ENCODE measurements at places on chromosomes 16 and 17.

DNA sequence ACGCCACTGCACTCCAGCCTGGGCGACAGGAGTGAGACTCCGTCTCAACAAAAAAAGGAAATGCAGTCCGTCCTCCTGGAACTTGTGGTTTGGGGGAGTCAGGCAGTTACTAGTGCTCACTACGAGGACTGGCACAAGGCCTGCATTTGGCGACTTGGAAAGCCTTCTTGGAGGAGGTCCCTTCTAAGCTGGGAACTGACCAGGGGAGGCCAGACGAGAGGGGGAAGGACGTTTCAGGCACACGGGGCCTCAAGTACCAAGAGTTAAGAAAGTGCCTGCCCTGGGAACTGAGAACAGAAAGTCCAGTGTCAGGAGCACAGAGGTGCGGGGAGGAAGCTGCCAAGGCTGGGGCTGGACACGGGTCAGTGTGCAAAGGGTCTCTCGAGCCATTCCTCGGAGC lies 89.9 kb downstream of the ABR start:
- DNase-seq, result no peak

GRCh38 chr16:50244140-50244503 lies 22.2 kb upstream of the ADCY7 start:
- no peak for DNase-seq

GRCh38 chr17:35022536-35023063 lies 40.9 kb downstream of the RFFL start:
- peak; percentile 86 for DNase-seq

- no peak for DNase-seq
Observed at GRCh38 chr17:67635681-67636080, 82.1 kb upstream of the NOL11 start.

- no peak for DNase-seq
Observed at GRCh38 chr16:10169031-10169430, 13.2 kb downstream of the GRIN2A start.

DNA sequence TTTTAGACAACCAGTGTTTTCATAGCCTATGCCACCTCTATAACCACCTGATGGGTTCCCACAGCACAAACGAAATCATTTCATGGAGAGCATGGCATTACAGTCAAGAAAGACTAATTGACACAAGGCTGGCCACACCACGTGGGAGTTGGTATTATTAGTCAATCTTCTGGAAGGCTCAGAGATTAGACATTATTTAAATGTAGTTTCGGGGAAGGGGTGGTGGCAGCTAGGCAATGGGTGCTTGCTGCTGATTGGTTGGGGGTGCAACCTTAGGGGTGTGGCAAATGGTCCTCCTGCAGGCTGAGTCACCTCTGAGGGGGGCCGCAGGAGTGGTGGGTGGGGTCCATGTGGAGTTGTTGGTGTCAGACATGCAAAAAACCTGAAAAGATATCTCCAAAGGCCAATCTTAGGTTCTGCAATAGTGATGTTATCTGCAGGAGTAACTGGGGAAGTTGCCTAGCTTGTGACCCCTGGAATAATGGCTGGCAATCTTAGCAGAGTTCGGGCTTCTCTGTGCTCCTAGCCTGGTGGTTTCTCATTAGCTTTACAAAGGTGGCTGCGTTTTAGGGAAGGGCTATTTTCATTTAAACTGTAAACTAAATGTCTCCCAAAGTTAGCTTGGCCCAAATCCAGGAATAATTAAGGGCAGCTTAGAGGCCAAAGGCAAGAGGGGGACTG lies 4.6 kb downstream of the TEN1 start:
- DNase-seq, result peak; percentile 78

DNA sequence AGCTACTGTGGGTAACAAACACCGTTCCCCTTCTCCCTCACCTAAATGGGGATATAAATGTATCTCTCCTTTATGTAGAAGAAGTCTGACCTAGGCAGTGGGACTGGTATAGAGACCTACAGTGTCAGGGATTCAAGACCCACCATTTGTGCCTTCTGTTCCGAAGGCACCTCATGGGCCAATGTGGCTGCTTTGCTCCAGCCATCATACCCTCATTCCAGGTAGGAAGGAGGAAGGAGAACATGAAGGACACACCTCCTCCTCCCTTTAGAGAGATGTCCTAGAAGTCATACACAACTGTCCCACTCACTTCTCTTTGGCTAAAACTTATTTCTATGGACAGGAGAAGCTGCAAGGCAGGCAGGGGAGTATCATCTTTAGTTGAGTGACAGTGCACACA lies 8.3 kb upstream of the CRISPLD2 start:
- no peak for DNase-seq

GRCh38 chr17:77456951-77457548 lies 316.3 kb downstream of the SEC14L1 start:
- no peak for DNase-seq

DNA sequence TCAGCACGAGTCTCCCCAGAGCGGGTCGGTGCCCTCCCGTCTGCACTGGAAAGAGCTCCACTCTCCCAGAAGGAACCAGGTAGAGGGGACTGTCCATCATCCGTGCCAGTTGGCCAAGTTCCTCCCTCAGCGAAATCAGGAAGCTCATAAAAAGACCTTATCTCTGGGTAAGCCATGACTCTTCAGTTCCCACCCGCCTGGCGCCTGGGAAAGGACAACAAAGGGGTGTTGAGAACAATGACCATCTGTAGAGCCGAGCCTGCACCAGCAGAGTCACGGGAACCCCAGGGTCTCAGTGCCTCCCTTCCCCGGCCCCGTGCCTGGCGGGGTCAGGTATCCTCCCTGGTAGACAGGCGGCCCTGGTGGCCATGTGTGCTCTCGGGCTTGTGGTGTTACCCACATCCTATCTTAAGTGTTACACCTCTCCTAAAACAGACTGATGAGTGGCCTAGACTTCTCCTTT lies 190.7 kb downstream of the AXIN2 start:
- DNase-seq, result peak; percentile 86

DNA sequence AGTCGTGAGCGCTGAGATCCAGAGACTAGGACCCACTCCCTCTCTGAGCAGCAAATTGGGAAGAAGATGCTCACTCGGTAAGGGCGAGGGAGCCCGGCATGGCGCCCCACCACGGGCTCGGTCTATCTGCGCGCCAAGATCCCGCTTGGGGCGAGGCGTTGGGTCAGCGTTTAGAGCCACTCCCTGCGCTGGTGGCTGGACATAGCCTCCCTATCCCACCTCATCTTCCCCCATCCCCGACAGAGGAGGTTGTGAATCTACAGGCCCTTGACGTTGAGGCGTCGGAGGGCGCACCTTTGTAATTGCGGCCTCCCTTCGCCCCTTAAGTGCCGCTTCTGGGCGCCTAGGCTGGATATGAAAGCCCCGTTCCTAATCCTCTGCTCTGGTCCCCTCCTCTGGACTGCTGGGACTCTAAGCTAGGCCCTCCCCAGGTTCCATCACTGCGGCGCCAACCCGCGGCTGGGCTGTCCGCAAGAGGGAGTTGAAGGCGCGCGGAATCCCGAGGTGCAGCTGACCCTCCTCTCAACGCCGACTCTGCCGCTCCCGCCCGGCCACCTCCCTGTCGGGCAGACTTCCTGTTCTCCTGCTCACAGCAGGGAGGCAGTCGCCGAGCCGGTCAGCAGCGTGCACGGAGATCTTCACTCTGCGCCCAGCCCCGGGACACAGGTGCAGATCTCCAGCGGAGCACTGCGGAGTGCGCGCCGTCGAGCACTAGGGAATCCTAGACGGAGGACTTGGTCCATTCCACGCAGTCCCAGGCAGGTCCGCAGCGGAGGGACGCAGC lies 16.1 kb upstream of the HOXB9 start:
- DNase-seq, result peak; percentile 98

DNA sequence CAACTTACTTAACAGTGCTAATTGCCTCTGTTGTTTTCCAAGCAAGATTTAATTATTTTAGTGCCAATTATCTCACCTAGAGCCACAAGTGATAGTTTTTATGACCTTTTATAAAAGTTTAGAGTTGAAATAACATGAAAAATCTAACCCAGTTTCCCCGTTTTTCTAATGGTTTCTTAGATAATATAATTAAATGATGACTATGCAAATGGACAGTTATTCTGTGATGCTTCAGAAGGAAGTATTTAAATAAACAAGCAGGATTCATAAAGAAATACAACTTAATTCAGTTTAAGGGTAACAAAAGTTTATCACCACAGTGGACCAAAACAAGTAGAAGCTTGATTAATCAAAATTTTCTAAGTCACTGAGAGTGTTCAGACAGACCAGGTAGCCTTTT lies 721.2 kb upstream of the SOX9 start:
- DNase-seq, result no peak

GRCh38 chr17:82242977-82243647 lies 14.3 kb downstream of the SLC16A3 start:
- no peak for DNase-seq

- no peak for DNase-seq
Observed at GRCh38 chr16:28193530-28194423, 18.0 kb downstream of the XPO6 start.

- no peak for DNase-seq
Observed at GRCh38 chr16:3001316-3001715, 11.4 kb upstream of the CLDN9 start.

DNA sequence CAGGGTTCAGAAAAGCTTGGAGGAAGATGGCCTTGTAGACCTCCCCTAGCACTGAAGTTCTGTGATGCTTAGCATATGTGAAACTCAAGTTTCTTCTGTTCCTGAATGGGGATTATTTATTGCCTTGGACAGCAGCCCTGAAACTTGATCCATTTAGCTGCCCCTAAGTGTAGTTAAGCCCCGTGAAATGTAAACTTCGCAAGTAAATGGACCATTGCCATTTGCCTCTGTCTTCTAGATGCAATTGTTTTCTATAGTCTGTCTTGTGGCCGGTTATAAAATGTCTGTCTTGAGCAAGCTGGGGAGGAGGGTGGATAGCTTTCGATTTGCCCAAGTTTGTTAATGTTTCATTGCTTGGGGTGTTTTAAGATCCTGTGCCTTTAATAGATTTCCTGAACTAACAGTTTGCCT lies 261.8 kb downstream of the CDH13 start:
- DNase-seq, result no peak

DNA sequence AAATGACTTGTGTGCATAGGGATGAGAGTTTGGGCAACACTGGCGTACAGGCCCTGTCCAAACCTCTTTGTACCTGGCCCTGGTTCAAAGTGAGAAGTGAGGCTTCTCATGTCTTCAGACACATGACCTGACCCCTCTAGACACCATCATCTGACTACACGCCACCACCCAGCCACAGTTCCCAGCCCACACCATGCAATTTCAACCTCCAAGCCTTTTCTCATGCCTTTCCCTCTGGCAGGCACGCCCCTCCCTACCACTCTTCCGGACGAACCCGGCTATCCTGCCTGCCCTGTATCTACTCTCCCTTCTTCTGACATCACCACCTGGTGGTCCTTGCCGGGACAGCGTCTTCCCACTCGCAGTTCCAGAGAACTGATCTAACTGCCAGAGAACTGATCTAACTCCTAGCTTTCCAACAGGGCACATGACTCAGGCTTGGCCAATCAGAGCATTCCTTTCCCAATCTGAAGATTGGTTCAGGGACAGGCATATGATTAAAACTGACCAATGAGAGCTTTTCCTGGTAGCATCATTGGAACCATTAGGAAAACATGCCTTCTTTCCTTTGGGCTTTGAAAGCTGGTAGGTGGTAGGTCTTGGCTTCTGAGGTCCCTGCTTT lies 27.1 kb upstream of the IL21R start:
- peak; percentile 97 for DNase-seq

DNA sequence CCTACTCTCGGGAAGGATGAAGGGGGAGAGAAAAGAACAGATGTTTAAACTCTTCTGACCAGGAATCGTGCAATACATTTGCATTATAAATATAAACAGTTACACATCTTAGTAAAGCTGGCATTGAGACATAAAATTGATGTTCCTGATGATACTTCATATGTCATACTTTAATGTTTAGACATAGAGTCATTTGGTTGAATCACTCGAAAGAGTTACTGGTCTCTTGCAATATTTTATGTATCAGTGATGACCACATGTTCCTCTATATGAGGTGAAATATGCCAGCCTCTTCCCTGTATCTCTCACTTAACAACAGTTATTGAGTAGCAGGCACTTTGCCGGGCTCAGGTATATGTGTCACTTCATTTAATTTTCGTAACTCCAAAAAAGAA lies 49.7 kb upstream of the PMFBP1 start:
- no peak for DNase-seq

DNA sequence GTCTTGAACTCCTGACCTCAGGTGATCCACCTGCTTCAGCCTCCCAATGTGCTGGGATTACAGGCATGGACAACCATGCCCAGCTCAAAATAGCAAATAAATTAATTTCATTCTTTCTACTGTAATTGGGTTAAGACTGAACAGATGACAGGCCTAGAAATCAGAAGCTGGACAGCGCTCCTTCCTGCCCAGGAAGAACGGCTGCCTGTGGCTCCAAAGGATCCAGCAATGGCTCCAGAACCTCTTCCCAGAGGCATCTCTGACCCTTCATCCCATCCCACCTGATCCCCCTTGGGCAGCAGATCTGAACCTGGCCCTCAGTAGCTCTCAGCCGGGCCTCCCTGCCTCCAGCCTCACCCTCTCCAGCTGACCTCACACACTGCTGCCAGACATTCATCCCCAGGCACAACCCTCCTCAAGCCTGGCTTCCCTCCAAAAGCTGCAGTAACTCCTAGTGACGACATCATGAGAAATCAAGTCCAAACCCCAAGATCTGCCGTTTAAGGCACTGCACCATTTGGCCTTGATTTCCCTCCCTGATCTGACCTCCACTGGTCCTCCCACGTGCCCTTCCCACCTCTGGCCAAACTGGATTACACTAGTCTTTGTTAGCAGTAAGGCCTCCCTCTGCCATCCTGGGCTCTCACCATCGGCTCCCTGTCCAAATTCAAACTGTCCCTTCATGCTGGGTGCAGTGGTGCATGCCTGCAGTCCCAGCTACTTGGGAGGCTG lies 3.1 kb upstream of the MIF4GD start:
- no peak for DNase-seq

- no peak for DNase-seq
Observed at GRCh38 chr16:54582631-54583250, 296.2 kb upstream of the IRX3 start.

- DNase-seq, result no peak
Observed at GRCh38 chr16:87443964-87444363, 48.9 kb downstream of the ZCCHC14 start.

GRCh38 chr16:79618692-79619050 lies 18.1 kb upstream of the MAF start:
- DNase-seq, result no peak

DNA sequence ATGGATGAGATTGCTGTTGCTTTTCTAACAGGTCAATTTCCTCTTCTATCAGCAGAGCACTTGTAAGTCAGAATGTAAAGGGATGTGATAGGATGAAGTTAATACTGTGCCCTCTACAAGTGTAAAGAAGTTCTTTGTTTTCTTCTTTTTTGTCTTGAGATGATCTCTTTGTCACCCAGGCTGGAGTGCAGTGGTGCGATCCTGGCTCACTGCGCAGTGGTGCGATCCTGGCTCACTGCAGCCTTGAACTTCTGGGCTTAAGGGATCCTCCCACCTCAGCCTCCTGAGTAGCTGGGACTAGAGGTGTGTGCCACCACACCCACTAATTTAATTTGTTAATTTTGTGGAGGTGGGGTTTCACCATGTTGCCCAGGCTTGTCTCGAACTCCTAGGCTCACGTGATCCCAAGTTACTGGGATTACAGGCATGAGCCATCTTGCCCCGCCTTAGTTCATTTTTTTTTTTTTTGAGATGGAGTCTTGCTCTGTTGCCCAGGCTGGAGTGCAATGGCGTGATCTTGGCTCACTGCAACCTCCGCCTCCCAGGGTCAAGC lies 21.6 kb upstream of the KPNB1 start:
- no peak for DNase-seq

- no peak for DNase-seq
Observed at GRCh38 chr16:64872101-64872500, 249.8 kb downstream of the CDH11 start.

GRCh38 chr17:32943206-32943605 lies 15.3 kb downstream of the TMEM98 start:
- no peak for DNase-seq

All from islet precursor cell (in vitro differentiated cells).